Stimulated activated CD8-positive, alpha-beta memory T cell treated with anti-CD3 and anti-CD28 coated beads, Interleukin-2, amount 100 ng/mL, for 1 hour (primary cell): ENCODE measurements at places on chromosomes 11 and 22.

GRCh38 chr11:122439866-122440810 lies 215.4 kb upstream of the UBASH3B start:
- DNase-seq, result no peak

- DNase-seq, result no peak
Measured at GRCh38 chr11:110046775-110047380, 46.3 kb upstream of the ZC3H12C start.

- no peak for DNase-seq
Measured at GRCh38 chr22:43572710-43573109, 160.9 kb downstream of the MPPED1 start.

- DNase-seq, result no peak
Measured at GRCh38 chr11:2385156-2386151, 8.3 kb downstream of the CD81 start.

DNA sequence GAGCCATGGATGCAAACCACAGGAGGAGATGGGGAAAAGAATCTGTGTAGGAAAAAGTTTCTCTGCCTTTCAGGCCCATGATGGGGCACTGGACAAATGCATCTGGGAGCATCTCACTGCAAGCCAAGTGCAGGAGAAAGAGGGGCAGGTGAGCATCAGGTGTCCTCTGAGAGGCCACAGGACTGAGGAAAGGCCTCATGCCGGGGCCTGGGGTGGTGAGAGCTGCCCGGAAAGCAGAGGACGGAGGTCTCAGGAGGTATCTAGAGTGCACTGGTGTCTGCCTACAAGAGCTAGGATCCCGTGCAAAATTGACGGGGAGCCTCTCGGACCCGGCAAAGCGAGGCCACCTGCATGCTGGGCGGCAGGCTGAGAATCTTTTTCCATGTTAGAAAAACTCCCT lies 73.9 kb downstream of the CTTN start:
- DNase-seq, result no peak

GRCh38 chr11:83285151-83285770 lies 906 bp downstream of the CCDC90B start:
- no peak for DNase-seq

GRCh38 chr22:43198126-43198525 lies 11.2 kb upstream of the TTLL12 start:
- DNase-seq, result no peak

GRCh38 chr22:25754527-25755202 lies 12.7 kb downstream of the MYO18B start:
- DNase-seq, result no peak

DNA sequence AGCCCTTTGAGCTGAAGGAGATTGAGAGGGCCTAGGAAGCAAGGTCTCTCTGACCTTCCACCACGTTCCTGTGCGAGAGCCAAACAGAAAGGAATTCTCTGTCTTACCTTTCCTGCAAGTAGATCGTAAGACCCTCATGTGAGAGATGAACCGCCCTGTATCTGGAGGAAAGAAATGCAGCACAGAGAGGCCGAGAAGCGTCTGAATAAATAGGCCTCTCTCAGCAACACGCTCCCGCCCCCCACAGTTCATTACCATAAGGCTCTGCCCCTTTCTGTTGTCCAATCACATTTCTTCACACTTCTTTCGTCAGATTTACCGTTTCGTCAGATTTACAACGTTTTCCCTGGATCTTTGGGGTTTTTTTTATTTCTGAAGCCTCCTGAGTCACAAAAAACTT lies 90.3 kb downstream of the BLID start:
- DNase-seq, result no peak

DNA sequence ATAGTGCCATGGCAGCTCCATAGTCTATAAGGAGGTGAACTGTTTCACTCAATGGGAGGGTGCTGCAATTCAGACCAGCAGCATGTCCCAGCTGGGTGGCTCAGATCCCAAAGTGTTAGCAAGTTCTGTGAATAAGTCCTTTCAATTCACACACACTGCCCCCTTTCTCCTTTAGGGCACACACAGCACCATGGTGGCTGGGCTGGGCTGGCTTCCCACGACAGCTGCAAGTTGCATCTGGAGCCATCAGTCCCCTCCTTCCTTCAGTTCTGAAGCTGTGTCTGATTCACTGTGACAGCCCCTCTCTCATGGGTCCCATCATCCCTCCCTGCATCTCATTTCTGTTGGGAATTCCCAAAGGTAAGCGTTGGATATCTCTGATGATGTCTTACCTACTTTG lies 324.1 kb upstream of the NCAM1 start:
- DNase-seq, result no peak

GRCh38 chr22:30238661-30239487 lies 7.7 kb downstream of the LIF start:
- no peak for DNase-seq

DNA sequence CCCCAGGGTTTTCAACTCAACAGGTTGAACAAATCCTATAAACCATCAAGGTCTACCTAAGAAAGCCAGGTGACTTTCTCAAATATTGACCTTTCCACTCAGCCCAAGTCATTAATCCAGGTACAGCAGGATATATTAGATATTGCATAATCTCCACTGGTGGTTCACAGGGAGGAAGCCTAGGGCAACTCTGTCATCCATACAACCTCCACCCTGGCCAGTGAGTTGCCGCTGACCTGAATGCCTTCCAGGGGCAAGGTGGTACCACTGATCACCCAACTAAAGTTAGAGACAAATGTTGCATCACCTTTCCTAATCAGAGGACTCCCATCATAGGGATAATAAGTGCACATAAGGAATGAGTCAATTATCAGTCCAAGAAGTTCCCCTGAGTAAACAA lies 22.9 kb downstream of the GUCD1 start:
- no peak for DNase-seq
